ENCODE measurements at places on chromosomes 16 and 17.

DNA sequence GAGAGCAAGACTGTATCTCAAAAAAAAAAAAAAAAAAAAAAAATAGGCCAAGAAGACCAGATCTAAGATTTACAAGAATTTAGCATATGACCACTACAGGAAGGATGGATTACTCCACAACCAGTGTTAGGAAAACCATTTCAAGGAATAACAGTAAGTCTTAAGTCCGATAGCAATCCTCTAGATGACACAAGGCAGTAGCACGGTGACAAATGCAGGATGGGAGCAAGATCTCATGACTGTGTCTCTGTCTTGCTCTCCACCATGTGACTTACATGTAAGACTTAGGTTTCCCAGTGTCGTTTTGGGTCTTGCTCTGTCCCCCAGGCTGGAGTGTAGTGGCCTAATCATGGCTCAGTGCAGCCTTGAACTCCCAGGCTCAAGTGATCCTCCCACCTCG, 27.8 kb downstream of the C16orf96 start:
- no peak for DNase-seq

DNA sequence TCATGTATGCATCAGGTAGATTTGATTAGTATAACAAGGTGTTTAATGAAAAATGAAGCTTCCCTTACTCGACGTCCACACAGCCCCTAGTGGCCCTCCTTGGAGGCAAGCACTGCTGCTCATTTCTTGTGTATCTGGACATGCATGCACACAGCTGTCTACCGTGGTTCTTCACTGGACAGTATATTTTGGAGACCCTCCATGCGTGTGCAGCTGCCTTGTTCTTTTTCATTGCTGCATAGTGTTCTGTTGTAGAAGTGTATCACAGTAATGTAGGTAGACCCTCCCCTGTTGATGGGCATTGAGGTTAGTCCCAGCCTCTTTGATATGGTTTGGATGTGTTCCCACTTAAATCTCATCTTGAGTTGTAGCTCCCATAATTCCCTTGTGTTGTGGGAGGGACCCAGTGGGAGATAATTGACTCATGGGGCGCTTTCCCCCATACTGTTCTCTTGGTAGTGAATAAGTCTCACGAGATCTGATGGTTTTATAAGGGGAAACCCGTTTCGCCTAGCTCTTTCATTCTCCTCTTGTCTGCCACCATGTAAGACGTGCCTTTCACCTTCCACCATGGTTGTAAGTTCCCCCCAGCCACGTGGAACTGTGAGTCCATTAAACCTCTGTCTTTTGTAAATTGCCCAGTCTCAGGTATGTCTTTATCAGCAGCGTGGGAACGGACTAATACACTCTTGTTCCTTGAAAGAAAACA, 6.3 kb downstream of the CMIP start:
- no peak for DNase-seq

- no peak for DNase-seq
These were observed 145.5 kb downstream of the MSI2 start for GRCh38 chr17:57401556-57402488.

GRCh38 chr17:43814714-43815113, 18.2 kb downstream of the MPP3 start:
- no peak for DNase-seq
